ENCODE measurements at places on chromosomes 7 and 10.
A peak's percentile ranks its signal among the peaks of the same experiment; 100 is the strongest.

GRCh38 chr7:102322202-102322715 lies 34.0 kb downstream of the SPDYE6 start:
- DNase-seq: no peak

DNA sequence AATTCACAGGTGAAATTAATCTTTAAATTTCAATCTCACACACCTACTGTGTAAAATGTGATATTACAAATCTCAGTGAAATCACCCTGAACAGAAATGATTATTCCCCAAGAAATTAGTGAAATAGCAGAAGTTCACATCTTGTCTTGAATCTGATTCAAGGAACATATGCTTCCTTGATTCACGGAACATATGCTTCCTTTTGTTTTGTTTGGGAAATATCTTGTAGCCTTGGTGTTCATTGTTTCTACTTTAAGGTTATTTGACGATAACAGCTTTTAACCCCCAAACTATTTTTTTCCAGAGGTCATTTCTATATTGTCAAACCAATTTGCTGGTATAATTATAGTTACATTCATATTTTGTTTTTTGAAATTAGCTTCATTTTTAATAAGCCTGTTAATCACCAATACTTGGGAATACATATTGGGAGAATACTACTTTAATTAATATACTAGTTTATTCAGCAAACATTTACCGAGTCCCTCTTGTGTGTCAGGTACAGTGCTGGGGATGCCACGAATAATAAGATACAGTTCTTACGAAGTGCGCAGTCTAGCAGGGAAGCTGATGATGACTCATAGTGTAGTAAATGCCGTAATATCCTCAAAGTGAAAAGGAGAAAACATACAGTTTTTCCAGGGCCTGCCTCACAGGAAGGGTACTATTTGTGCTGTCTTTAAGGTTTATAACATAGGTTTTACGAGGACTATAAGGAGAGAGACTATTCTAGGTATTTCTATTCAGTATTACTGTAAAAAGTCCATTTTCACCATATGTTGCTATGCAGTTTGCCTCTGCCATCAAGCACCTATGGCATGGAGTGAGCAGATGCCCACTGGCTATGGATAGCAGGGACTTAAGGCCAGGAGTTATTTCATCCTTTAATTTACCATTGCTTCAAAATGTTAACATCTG lies 32.5 kb downstream of the PRKAR2B start:
- no peak for DNase-seq

DNA sequence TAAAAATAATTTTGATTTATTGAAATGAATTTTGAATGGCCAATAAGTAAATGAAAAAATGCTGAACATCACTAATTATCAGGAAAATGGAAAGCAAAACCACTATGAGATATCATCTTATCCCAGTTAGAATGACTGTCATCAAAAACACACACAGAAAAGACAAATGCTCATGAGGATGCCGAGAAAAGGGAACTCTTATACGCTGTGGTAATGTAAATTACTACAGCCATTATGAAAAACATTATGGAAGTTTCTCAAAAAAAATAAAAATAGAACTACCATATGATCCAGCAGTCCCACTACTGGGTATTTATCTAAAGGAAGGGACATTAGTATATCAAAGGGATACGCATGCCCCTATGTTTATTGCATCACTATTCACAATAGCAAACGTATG lies 15.8 kb downstream of the SCIN start:
- DNase-seq: no peak

DNA sequence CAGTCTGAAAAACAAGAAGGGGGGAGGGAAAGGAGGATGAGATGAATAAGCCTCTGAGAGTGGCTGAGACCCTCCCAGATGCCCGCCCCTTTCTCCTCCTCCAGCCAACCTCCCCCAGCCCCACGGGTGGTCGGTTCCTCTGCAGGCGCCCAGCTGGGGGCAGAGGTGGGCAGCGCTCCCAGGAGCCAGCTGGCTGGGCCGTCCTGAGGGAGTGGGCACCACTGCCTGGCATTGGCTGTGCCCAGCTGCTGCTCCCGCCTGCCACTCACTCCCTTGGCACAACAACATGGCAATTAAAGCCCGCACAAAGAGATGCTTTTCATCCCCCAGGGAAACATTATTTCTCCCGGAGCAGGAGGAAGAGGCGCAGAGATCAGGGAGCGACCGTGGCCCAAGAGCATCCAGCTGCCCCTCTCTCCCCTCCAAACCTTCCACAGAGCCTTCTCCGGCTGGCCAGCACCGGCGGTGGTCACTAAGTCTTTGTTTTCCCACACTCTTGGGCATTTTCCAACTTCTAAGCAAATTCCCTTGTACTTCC lies 107.2 kb downstream of the SPDYE5 start:
- no peak for DNase-seq

- no peak for DNase-seq
These were observed 12.9 kb downstream of the CFAP46 start for GRCh38 chr10:132929480-132929879.

DNA sequence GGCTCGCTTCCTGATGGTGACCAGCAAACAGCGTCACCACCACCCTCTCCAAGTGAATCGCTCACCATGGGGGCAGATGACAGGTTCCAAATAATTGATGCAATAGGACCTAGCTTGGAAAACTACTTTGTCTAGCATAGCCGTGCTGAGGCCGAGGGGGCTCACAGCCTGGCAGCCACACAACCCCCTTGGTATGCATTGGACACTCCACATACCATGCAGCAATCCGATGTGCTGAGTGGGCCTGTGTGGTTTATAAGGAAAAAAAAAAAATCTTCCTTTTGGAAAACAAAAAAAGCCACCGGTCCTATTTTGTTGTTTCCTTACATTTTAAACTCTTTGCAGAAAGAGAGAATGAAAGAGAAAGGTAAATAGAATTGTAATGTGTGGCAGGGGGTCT lies 15.1 kb downstream of the GATA3 start:
- peak; percentile 39 for DNase-seq

- no peak for DNase-seq
These were observed 191.1 kb upstream of the TCF7L2 start for GRCh38 chr10:112758961-112759360.

DNA sequence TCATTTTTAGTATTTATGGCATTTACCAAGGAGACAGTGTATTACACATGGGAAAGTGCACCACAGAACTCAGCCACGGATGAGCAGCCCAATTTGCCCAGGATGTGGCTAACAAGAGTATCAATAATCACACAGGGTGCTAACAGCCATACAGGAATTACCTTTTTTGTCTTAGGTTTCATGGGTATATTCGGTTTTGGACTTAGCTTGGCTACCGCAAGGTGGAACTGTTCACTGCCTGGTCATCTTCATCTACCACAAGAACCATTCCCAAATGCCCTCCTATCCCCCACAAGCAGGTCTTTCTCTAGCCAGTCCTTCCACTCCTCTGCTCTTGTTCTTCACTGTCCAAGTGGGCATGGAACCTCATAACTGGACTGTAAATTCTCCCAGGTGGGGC lies 6.0 kb downstream of the PDLIM1 start:
- no peak for DNase-seq

- no peak for DNase-seq
These were observed 82.0 kb downstream of the RNF133 start for GRCh38 chr7:122616951-122617350.

DNA sequence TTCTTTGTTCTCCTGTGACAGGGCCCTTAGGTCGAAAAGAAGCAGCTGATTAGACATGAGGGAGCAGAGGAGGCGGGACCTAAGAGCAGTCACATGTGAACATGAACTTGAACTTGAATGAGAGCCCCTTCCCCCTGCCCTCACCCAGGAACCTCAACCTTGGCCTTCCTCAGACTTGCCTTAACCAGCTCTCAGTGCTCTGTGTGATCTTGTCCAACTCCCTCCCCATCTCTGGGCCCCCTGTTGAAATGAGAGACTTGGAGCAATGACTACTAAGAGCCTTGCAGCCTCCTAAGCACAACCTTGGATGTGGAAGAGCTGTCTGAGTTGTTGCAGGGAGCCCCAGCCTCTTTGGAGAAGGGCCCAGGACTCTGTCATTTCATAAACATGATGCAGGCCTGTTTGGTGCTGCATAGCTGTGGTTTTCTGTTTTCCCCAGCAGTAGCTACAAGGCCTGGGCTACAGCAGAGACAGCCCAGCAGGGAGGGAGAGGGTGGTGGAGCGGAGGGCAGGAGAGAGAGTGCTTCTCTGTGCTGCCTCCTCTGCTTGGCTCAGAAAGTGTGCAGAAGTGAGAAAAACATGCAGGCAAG lies 123.9 kb upstream of the ZMIZ1 start:
- peak; percentile 94 for DNase-seq

DNA sequence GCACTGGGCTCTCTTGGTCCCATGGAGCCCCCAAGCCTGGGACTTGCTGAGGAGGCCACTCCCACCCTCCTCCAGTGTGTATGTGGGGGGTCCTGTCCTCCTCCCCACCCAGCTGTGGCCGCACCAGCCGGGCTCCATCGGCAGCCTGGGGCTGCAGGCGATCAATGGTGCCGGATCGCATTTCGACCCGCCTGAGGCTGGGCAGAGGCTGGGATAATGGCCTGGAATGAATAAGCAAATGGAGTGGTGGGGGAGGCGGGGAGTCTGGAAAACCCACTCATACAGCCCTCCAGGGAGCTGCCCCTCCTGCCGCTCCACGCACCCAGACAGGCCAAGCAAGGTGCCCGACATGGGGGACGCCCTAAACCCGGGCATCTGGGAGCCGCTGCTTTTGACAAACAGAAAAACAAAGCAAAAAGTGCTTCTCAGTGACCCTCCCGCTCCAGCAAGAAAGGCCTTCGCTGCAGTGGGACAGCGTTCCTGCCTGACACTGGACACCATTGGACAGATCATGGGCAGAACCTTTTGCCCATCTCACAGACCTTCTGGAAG lies 160.5 kb downstream of the NRF1 start:
- DNase-seq: no peak

DNA sequence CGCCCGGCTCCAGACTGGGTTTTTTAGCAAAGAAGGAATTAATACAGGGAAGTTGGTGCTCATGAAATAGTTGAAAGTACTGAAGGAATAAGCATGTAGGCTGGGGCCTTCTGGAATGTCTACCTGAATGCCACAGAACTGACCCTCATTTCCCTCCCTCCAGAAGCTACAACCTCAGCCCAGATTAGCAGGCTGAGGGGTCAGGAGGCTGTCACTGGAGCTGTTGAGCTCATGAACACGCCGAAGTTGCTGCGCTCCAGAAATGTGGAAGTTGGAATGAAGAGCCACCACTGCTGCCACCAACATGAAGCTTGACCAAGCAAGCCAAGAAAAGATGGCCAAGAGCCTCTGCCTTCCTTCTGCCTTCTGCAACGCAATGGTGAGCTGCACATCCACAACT lies 52.2 kb upstream of the KMT2E start:
- DNase-seq: no peak

- DNase-seq: no peak
These were observed 593.3 kb downstream of the POM121L12 start for GRCh38 chr7:53628775-53629174.

All from HFFc6 (cell line).